Activated naive CD4-positive, alpha-beta T cell (primary cell): ENCODE measurements at places on chromosomes 2 and 18.

DNA sequence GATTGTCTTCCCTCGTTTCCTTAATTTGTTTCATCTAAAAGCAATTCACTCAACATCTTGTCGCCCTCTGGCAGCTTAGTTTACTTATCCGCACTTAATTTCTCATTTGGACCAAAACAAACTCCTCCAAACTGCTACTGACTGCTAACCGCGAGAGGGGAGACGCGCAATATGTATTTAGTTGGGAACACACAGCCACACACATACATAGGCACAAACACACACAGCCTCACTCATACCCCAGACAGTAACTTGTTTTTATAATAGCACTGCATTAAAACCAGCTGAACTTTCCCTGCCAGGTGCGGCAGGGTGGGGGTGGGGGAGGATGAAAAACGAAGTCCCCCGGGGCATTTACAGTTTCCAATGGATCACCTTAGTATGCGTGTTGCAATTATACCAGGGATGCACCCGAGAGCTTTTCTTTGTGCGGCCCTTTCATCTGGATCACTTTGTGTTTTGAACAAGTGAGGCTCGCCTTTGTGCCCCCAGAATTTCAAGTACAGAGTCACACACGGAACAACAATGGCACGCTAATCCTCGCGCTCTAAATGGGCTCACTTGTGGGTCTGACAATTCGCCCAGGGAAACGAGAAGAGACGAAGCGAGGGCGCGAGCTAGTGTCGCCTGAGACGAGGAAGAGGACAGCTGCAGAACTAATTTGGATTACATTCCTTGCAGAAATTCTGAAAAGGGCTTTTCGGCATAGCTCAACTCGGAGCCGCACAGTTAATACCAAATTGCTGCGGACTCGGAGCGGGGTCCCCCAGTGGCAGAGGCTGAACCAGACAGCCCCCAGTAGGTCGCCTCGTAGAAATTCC is 2.4 kb downstream of the ERBB4 start:
- no peak for DNase-seq

DNA sequence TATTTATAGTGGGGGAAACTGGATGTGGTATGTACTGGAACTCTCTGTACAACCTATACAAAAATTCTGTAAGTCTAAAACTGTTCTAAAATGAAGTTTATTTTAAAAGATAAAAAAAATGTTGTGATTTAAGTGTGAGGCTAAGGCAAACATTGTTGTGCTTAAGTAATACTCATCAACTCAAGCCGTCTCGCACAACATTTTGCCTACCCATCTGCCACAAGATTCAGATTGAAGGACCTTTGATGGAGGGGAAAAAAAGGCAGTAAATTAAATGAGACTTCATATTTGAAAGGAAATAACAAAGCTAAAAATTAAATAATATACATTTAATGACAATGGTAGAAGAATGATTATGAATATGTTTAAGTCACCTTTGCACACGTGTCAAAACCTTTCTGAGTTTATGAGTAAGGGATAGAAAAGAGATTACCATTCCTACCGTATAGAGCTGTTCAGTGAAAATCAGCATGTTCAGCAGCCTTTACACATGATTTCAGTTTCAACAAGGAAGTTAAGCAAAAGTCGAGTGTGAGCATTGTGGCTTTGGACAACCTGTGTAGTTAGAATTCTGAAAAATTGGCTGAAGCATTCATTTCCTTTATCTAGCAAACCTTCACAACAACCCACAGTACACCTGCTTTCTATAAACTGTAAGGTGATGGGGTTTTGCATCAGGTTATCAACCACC is 499.3 kb downstream of the IRS1 start:
- DNase-seq: no peak

GRCh38 chr18:70338890-70339289 is 50.0 kb downstream of the SOCS6 start:
- no peak for DNase-seq

GRCh38 chr2:33069894-33070651 is 123.3 kb downstream of the LTBP1 start:
- DNase-seq: no peak

DNA sequence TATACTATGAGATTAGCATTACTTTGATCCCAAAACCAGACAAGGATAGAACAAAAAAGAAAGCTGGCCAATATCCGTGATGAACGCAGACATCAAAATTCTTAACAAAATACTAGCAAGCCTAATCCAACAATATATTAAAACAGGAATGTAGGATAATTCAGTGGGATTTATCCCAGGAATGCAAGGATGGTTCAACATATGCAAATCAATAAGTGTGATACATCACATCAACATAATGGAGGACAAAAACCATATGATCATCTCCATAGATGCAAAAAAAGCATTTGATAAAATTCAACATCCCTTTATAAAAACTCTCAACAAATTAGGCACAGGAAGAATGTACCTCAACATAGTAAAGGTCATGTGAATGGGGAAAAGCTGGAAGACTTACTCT is 158.5 kb downstream of the KCNE4 start:
- DNase-seq: no peak
